ENCODE measurements at places on chromosomes 6 and 20.

DNA sequence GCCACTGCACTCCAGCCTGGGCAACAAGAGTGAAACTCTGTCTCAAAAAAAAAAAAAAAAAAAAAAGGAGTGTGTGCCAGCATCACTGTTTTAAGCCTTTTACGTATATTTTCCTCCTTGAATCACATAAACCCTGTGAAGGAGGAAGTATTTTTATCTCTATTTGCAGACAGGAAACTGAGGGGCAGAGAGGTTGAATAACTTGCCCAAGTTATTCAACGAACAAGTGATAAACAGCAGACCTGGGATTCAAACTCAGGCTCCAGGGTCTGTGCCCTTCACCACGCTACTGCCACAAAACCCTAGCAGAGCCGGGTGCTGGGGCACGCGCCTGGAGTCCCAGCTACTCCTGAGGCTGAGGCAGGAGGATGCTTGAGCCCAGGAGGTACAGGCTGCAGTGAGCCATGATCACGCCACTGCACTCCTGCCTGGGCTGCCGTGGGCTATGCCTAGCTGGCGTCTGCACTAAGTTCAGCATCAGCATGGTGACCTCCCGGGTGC lies 9.4 kb upstream of the AVP start:
- DNase-seq = no peak

- no peak for DNase-seq
Observed at GRCh38 chr6:90362318-90362717, 65.7 kb upstream of the BACH2 start.

DNA sequence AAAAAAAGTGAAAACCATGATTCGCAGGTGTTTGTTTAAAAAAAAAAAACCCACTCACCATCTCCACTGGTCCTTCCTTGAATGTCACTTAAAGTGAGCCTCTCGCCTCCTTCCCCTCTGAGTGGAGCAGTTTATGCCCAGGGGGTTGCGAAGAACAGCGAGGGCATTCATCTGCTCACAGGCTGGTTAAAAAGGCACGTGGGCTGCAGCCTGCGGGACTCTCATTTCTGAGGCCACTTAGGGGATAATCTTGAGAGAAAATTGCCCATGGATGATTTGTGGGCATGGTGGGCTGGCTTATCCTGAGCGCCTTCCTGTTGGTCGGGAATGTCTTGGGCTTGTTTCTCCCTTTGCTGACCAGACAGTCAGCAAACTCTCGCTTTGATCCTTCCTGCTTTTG lies 18.9 kb downstream of the BCAS4 start:
- DNase-seq = no peak

GRCh38 chr6:7628909-7629308 lies 38.9 kb downstream of the SNRNP48 start:
- DNase-seq = no peak

DNA sequence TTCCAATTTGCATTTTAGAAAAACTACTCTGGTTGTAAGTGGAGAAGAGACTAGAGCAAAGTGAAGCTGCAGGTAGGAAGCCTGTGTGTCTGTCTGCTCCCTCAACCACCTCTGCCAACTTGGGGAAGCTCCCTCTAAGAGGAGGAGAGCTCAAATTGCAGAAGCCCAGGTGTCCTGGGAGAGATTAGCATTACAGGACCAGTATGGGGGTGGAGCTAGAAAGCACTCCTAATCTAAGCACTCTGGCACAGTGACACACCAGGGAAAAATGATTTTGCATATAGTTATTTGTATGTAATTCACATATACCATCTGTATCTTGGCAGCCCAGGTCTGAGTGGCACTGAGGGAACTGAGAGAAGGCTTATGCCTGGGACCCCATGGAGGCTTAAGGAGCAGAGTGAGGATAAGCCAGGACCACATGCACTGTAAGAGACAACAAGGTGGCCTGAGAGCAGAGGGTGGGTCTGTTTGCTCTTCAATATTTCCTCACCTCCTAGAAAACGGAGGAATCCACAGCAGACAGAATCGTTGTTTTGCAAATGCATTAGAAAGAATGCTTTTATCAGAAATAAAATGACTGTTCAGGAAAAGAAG lies 13.6 kb downstream of the GSTA2 start:
- DNase-seq = no peak

- DNase-seq = no peak
Observed at GRCh38 chr6:106823732-106824351, 150.7 kb downstream of the CD24 start.

- no peak for DNase-seq
Observed at GRCh38 chr6:63295553-63296194, 24.1 kb downstream of the LGSN start.

DNA sequence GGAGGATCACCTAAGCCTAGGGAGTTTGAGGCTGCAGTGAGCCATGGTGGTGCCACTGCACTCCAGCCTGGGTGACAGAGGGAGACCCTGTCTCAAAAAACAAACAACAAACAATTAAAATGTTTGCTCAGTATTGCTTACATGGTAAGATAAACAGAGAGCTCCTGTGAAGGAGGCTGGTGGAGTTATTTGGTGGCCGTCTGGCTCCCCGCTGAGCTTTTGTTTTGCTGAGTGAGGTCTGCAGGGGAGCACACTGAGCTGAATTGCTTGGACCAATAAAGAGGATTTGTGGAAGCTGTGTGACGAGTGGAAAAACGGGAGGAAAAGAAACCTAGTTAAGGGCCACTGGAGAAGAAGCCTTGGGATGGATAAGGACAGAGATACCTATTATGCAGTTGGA lies 41.1 kb upstream of the BMP6 start:
- DNase-seq = no peak

DNA sequence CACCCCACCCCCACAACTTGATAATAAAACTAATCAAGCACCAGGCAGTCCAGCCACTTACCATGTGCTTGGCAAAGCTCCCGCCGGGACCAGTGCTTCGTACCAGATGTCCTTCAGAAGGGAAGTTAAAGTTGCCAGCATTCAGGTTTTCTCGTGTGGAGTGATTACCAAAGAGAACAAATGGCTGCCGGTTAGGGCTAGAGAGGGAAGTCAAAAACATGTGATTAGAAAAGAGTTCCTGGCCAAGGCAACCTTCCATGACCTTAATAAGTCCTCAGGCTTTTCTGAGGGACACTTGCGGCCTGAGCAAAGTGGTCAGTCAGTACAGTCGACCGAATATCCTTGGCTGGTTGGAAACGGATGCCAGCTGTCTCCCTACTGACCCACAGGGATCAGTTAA lies 67.0 kb downstream of the DNAAF9 start:
- no peak for DNase-seq

DNA sequence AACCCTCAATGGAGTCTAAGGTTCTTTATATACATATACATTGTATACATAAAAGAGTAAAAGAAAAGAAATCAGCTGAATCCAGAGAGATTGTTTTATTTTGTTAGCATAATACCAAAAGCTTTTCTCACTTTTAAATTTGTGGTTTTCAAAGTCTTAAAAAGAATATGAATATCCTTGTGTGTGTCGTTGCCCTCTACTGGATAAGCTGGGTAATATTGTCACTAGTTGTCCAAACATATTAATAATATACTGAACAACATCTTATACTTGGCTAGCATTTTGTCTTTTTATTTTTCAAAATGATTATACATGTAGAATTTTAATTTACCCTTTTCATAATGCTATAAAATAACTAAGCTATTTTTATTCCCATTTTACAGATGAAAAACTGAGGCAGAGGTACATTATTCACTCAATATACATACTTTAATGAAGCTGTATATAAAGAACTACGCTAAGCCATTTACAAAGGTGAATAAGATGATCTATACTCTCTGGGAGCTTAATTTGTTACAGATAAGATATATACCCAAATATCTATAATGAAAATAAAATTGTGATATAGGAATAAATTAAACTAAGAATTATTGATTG lies 531.7 kb downstream of the TFAP2B start:
- no peak for DNase-seq

DNA sequence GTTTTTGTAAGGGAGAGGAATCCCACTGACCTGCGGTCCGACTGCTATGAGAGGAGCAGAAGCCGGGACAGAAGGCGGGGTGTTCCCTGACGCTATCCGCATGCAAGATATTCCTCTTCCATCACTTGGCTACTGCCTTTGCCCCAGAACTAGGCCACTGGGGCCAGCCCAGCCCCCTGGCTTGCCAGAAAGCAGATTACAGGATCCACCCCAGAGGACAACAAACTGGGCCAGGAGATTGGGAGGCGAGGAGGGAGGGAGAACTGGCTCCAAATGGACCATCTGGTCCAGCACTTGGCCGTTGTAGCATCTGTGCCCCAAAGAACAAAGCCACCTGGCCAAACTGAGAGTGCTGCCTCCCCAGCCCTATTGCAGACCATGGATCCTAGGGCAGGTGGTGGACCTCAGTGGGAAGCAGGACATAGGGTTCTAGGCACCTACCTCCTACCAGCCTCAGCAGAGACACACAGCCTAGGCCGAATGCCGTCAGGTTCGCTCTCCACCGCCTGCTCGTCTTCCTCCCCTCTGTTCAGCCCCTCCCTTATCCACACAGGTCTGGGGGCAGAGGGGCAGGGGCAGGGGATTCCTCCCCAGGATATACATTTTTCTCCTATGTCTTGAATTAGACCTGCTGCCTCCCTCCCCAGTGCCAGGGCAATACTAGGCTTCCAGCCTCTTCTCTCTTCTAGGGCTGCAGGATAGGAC lies 4.0 kb downstream of the MDGA1 start:
- no peak for DNase-seq

- no peak for DNase-seq
Observed at GRCh38 chr6:133804265-133804664, 84.6 kb upstream of the TCF21 start.

DNA sequence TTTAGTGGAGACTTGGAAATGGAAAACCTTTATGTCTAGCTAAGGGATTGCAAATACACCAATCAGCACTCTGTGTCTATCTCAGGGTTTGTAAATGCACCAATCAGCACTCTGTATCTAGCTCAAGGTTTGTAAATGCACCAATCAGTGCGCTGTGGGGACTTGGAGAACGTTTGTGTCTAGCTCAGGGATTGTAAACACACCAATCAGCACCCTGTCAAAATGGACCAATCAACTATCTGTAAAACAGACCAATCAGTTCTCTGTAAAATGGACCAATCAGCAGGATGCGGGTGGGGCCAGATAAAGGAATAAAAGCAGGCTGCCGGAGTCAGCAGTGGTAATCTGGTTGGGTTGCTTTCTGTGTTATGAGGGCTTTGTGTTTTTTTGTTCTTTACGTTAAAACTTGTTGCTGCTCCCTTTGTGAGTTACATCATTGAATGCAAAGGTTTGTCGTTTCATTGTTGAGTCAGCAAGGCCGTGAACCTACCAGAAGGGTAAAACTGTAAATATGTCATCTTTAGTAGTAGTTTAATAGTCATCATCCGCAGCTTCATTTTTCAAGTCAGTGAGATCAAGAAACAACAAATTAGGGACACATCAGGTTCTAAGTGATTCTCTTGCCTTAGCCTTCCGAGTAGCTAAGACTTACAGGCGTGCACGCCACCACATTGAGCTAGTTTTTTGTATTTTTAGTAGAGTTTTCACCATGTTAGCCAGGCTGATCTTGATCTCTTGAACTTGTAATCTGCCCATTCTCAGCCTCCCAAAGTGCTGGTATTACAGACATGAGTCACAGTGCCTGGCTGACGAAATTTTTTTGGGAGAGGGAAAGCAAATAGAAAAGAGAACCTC lies 22.7 kb upstream of the NUP153 start:
- no peak for DNase-seq

DNA sequence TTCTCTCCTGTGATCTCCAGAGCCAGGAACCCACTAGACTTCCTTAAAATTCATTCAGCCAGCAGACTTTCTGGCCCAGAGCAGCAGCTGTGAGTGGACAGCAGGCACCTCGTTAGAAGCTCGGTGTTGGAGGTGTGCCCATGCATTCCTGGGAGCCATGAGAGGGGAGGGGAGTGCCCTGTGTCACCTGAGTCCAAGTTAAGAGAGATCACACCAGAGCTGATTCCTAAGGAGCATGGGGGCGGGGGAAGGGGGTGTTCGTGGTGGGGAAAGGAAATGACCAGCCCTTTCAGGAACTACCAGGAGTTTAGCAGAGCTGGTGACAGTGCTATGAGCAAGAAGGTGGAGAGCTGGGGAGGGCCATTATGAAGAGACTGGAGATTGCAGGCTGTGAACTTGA lies 46.9 kb downstream of the GFRA4 start:
- no peak for DNase-seq

DNA sequence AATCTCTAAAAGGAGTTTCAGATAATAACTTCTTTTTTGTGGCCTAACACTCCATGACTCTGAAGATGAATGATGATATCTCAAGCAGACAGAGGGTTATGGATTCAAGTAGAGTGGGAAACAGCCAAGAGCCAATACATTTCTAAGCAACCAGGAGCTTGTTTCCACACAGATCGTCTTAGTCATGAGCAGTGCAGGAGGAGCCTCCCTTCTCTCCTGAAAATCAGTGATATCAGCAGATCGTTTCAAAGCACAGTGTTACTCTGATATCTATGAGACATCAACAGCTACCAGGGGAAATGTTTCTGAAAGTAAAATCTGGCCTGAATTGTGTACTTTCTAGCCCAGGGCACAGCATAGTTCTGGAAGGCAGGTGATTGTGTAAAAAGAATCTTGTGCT lies 11.5 kb downstream of the ADGRG6 start:
- DNase-seq = no peak

- no peak for DNase-seq
Observed at GRCh38 chr6:116741571-116741970, 23.9 kb downstream of the FAM162B start.

DNA sequence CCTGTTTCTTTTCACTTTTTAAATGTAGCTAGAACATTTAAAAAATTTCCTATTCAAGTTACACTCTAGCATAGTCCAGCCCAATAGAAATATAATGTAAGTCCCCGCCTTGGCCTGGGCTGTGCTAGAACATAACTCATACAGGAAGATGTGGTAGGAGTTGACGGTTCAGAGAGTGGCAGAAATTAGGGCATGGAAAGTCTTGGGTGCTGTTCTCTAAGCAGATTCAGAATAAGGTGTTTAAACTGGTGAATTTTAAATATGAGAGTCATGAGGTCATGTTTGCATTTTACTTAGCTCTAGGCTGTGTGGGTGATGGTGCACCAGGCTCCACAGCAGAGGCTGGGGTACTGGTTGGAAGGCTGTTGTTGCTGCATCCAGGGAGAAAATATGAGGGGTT lies 256.5 kb downstream of the FARS2 start:
- no peak for DNase-seq

DNA sequence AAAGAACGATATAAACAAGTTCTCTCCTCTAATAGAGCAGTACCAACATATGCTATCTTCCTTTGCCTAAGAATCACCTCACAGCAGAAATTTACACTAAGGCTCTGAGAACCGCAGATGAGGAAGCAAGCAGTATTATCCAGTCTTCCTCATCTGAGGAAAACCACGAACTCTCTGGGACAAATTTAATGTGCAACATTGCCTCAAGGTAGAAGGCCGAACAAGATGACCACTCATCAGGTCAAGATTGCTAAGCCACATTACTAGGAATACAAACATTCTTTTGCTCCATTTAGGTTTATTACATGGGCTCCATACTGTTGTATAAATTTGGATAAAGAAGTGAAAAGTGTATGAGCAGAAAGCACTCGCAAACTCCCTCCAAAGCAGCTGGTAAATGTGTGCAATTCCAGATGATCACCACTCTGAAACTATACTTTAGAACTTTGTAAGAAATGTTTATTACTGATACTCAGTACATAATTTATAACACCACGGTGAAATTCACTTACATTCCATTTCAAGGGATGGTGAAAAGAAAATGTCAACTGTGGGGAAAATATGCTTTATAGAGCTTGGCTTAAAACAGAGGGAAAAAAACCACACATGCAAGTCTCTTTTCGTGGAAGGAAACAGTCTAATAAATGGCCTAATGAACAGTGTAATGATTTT lies 398.4 kb downstream of the BTBD9 start:
- no peak for DNase-seq

All from GM19239 (cell line).